ENCODE measurements at places on chromosomes 5 and 9.

- DNase-seq: peak; percentile 17
Observed at GRCh38 chr9:114910541-114910940, 19.9 kb downstream of the TNFSF8 start.

GRCh38 chr5:102818345-102818744 is 63.2 kb downstream of the PAM start:
- DNase-seq: no peak

DNA sequence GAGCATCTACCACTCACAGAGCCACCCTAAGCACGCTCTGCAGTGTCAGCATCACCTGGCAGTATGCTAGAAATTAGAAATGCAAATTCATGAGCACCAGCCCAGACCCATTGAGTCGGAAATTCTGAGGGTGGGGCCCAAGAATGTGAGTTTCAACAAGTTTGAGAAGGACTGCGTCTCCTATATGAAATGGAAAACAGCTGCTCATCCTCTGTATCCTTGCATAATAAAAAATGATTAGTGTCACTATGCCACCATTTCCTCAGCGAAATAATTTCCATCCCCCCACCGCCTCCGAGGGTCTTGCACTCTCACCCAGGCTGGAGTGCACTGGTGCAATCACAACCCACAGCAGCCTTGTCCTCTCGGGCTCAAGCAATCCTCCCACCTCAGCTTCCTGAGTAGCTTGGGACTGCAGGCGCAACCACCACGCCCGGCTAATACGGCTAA is 1.3 kb upstream of the IQGAP2 start:
- DNase-seq: no peak

- peak; percentile 72 for DNase-seq
Observed at GRCh38 chr5:168219515-168220410, 71.7 kb upstream of the WWC1 start.

DNA sequence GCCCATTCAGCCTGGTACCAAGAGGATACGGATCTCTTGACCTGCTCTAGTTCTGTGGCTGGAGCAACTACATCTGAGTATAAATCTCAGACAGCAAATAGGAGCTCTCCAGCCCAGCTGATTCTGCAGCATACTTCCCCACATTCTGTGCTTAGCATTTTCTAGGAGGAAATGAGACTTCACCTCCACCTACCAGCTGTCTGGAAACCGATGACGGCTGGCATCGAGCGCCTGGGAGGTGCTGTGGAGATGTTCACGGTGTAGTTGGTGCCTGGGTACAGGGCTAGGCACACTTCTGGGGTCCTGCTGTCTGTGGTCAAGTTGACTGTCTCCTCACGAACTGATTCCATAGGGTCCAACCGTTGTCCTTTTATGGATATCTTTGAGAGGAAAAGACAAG is 63.6 kb downstream of the SUSD1 start:
- DNase-seq: no peak

DNA sequence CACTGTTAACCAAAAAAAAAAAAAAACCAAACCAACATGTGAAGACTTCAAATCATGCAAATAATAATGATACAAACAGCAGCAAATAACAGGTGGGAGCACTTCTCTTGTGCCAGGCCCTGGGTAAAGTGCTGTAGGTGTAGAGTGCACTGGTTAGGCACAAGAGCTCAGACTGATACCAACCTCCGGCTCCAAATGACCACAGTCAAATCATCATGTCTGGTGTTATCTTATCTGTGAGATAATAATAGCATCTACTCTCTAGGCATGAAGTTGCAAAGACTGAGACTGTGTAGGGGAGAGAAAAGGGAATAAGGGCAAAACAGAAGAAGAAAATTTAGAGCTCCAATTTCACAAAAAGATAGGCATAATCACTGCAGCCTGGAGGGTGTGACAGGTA is 159.5 kb downstream of the ARL15 start:
- DNase-seq: no peak

GRCh38 chr5:133934822-133935666 is 33.4 kb downstream of the C5orf15 start:
- no peak for DNase-seq

GRCh38 chr5:179858241-179858585 is 404 bp downstream of the MRNIP start:
- no peak for DNase-seq

GRCh38 chr5:123709422-123709821 is 197.4 kb downstream of the CSNK1G3 start:
- DNase-seq: no peak

GRCh38 chr9:34830068-34830467 is 120.1 kb upstream of the CCL21 start:
- peak; percentile 1 for DNase-seq

GRCh38 chr5:73205305-73205704 is 32.3 kb downstream of the TMEM174 start:
- DNase-seq: no peak
